ENCODE measurements at places on chromosomes 1 and 21.

GRCh38 chr1:175471039-175471800 is 272.2 kb downstream of the TNR start:
- no peak for DNase-seq

DNA sequence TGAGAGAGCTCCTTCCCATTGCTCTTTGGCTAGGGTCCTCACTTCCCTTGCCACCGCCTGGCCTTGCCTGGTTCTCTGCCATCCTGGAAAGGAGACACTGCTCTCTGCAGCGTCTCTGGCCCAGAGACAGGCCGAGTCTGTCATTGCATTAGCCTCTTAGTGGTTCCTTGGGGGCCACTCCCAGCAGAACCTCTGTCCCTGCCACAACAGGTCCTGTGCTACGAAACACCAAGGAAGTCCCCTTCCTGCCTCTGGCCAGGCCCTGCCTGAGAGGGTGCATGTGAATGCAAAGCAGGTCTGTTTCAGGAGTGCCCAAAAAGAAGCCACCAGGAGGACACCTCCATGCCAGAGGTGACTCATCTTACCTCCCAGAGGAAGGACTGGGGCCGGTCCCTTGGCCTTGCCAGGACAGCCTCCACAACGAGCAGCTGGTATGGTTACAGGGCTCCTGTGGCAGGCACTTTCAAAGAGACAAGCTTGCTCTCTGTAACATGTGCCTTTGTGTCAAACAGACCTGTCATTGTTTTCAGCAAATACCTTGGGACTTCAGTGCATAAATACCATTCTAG is 59.6 kb downstream of the VPS26C start:
- DNase-seq: no peak

- DNase-seq: no peak
Measured at GRCh38 chr1:156883919-156884318, 9.6 kb upstream of the PEAR1 start.

DNA sequence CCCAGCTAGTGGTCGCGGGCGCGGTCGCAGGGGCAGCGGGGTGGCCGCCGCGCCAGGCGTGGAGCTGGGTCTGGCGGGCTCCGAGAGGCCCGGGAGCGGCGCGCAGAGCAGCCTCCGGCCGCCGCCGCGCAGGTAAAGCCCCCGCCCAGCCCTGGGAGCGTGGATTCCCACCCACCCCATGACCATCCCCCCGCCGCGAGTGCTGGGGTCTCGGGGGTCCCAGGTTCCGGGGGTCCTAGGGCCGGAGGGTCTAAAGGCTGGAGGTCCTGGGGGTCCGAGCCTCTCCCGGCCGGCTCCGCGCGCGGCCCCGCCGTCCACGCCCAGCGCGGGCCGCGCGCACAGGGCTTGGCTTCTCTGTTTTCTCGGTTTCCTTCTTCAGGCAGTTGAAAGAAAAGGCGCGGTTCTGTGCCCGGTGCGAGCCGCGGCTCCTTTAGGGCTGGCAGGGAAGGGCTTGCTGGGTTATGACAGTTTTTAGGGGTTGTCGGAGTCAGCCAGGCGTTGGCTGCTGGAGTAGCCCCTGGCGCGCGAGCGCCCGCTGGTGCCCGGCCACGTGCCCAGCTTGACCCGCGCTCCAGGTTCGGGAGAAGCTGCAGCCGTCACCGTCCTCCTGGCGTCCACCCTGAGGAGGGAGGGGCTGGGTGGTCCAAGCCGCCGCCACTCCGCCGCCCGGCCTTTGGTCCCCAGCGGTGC is 359 bp downstream of the LRRC3 start:
- peak; percentile 63 for DNase-seq

GRCh38 chr1:67610450-67610849 is 74.6 kb upstream of the GADD45A start:
- DNase-seq: no peak

DNA sequence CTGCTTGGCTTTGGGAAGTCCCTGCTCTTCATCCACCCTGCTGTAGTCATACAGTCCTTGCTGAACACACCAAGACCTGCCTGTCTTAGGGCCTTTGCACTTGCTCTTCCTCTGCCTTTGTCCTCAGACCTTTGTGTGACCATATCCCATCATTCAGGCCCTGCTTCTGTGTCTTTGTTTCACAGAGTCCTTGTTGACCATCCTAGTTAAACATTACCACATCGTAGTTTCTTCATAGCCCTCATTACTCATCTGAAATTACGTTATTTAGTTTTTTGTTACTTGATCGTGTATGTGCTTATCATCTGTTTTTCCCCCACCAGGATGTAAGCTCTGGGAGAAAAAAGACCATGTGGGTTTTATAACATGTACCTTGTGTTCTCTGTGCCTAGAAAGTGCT is 18.3 kb upstream of the SPRR5 start:
- no peak for DNase-seq

DNA sequence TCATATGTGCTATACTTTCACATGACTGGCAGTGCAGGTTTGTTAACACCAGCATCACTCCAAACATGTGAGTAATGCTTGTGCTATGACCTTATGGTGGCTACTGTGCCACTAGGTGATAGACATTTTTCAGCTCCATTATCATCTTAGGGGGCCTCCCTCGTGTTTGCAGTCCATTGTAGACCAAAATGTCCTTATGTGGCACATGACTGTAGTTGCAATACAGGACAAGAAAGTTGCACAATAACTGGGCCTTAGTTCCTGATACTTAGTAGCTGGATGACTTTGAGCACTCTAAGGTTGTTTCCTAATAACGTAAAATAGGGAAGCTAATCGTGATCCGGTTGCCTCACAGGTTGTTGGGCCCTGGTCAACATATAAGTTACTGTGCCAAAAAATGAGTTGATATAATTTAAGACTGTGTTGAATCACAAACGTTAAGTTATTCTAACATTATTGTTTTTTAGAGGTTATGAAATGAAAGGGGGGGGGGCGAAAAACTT is 511 bp upstream of the SNX27 start:
- no peak for DNase-seq

GRCh38 chr1:201282216-201282615 is 1.1 kb upstream of the PKP1 start:
- no peak for DNase-seq

GRCh38 chr1:4075436-4076225 is 175.6 kb upstream of the C1orf174 start:
- DNase-seq: no peak

- no peak for DNase-seq
Measured at GRCh38 chr21:37337831-37338230, 28.7 kb upstream of the DYRK1A start.

Data from heart right ventricle (tissue), 16 donors.